DND-41 (cell line): ENCODE measurements at places on chromosomes 4 and X.

GRCh38 chrX:108323751-108324150, 114.5 kb downstream of the COL4A6 start:
- no peak for DNase-seq

DNA sequence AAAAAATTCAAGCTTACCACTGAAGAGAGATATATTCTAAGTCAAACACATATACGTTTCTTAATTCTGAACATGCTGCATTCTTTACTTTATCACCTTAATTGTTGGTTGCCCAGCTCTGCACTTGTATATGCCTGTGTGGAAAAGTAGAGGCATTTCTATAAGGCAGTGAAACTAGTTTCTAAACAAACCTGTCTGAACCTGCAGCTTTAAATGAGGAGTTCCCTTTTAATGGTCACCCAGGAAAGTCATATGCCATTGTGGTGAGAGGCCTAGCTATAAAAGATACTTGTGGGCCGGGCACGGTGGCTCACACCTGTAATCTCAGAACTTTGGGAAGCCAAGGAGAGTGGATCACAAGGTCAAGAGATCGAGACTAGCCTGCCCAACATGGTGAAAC, 147.4 kb upstream of the RXFP1 start:
- DNase-seq = no peak

DNA sequence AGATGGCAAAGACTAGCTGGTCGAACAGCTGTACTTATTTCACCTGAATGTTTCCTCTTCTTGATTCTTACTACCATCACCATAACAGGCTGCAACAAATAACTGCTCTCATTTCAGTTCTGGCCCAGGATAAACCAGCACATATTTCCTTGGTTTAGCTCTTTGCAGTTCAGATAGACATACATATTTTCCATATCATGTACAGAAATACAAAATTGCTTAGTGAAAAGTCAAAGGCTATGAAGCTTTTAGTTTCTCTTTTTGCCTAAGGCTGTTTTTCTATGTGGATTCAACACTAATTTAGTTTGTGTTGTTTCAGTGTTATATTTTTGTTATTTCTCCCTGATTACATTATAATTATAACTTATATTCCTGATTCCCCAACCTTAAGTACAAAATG, 103.6 kb upstream of the BMP3 start:
- no peak for DNase-seq

GRCh38 chr4:150852216-150852615, 162.9 kb downstream of the LRBA start:
- no peak for DNase-seq

DNA sequence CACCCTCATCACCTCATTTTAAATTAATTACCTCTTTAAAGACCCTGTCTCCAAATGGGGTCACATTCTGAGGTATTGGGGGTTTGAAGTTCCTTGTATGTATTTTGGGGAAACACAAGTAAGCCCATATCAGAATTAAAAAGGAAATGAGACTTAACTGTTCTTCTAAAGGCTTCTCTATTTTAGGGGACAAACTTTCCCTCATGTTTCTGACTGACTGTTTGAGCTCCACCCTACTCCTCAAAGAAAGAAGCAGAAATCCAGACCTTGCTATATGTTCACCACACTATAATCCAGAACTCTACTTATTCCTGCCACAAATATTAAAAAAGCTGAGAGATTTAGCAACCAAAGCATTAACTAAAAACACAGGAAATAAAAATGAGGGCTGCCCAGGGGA, 258.8 kb downstream of the ARHGAP24 start:
- DNase-seq = no peak

- no peak for DNase-seq
Measured at GRCh38 chrX:72125331-72126047, 6.2 kb downstream of the RTL5 start.

DNA sequence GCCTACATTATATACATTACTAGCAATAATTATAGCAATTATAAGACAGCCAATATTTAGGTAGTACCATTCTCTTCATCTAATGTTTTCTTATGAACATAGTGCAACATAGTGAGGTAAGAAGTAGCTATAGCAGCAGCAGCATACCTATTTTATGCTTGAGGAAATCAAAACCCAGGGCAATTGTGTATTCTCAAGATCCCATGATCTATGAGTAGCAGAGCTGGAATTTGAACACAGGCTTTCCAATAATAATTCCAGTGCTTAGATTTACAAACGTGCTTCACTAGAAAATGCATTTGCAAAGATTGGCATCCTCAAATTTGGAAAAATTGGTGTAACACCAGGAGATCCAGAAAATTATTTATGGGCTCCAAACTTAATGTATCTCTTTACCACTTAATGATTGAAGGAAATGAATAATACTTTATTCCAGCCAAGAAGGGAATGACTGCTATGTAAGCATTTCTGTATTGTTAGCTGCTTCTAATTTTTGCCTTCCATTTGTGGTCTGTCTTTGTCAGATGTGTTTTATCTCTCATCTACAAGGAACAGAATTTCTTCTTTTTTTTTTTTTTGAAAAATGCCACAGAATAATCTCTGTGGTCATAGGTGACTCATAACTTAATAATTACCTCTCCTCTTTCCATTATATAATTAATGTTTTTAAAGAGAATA, 451.1 kb downstream of the ARAP2 start:
- DNase-seq = no peak

- no peak for DNase-seq
Measured at GRCh38 chr4:13368217-13368616, 115.9 kb downstream of the RAB28 start.
